ENCODE measurements at places on chromosomes 1 and 21.

GRCh38 chr1:161069241-161069640 lies 450 bp downstream of the ARHGAP30 start:
- H3K27ac ChIP-seq, result peak overlapping the region; percentile 99
- H3K27me3 ChIP-seq, result no peaks in the 10 kb centered on the region
- no peak for DNase-seq

DNA sequence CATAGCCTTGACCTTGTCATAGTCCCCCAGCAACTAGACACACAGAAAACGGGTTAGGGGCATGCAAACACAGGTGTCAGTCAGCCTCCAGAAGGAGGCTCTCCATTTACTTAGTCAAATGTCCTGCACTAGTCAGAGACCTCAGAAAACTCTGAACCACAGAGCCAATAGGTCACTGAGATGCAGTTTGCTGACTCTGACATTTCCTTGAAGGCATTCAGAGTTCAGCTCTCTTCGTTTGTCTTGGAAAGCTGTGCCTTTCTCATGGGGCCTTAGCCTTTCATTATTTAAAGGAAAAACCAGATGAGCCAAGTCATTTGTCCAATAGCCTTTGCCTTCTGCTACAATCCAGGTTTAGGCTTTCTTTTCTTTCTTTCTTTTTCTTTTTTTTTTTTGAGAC lies 3.5 kb downstream of the OLFML2B start:
- no peak overlapping the region for H3K27ac ChIP-seq
- peaks cover 22% of the 10 kb centered on the region for H3K27me3 ChIP-seq
- no peak overlapping the region for H3K4me3 ChIP-seq

- peaks cover 4% of the 10 kb centered on the region for H3K4me1 ChIP-seq
- DNase-seq, result no peak
- no peak overlapping the region for H3K27ac ChIP-seq
Measured at GRCh38 chr1:41349361-41350054, 11.7 kb upstream of the FOXO6 start.

DNA sequence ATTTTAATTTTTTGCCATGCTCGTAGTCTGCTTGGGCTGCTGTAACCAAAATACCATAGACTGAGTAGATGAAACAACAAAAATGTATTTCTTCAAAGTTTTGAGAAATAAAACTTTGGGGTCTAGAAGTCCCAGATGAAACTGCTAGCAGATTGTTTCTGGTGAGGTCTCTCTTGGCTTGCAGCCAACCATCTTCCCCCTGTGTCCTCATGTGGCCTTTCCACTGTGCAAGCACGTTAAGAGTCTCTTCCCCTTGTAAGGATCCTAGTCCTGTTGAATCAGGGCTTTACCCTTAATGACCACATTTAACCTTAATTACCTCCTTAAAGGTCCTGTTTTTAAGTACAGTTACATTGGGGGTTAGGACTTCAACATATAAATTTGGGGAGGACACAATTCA lies 86.6 kb downstream of the PTBP2 start:
- H3K4me3 ChIP-seq, result no peak overlapping the region
- H3K36me3 ChIP-seq, result peaks cover 30% of the 10 kb centered on the region
- no peak overlapping the region for H3K27ac ChIP-seq
- no peak for DNase-seq
- H3K4me1 ChIP-seq, result no peaks in the 10 kb centered on the region
- no peaks in the 10 kb centered on the region for H3K27me3 ChIP-seq

DNA sequence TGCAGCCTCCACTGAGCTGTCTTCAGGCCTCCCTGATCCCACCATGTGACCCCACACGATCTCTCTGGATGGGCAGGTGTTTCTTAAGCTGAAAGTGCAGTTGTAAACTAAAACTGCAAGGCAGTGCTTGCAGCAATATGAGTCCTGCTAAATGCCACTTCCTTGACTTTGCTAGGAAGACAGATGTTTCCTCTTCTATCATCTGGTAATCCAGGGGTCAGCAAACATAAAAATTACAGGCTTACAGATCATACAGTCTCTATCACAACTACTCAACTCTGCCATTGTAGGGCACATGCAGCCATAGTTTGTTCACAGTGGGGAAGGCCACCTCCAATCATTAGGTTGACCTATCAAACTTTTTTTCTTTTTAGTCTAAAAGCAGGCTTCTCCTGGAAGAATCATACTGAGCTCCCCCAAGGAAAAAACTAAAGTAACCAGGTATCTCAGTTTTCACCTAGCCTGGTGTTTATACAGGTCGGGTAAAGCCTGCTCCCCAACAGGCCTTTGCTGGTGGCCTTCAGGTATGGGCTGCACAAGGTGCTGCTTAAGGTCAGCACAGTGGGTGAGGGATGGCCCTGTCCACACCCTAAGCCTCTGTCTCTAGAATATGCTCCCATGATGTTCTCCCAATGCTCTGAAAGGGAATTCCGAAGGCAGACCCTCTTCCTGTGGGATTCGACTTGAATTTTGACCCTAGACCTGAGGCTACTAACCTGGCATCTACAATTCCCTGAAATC lies 10.8 kb downstream of the ABCA4 start:
- no peaks in the 10 kb centered on the region for H3K4me1 ChIP-seq
- H3K4me3 ChIP-seq, result no peak overlapping the region
- no peak for DNase-seq
- no peak overlapping the region for H3K27ac ChIP-seq
- no peaks in the 10 kb centered on the region for H3K36me3 ChIP-seq

DNA sequence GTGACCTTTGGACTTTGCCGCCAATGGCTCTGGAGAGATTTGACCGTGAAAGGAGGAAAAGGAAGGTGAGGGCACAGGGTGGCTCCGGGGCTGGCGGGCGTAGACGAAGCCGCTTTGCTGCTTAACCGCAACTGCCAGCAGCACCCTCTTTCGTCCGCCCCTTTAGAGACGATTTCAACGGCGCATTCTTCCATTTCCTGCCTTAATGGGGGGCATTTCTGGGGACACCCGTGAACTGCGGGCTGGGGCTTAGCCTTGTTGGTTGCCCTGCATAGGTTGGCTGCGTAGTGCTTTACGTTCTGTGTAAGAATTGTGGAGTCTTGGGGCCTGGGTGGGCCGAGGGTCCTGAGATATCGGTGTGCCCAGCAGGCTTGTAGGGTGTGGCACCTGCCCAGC lies 6.7 kb upstream of the NPHP4 start:
- H3K27ac ChIP-seq, result no peak overlapping the region
- H3K4me3 ChIP-seq, result no peak overlapping the region
- no peaks in the 10 kb centered on the region for H3K27me3 ChIP-seq
- peaks cover 25% of the 10 kb centered on the region for H3K4me1 ChIP-seq
- peaks cover 5% of the 10 kb centered on the region for H3K36me3 ChIP-seq
- no peak for DNase-seq

DNA sequence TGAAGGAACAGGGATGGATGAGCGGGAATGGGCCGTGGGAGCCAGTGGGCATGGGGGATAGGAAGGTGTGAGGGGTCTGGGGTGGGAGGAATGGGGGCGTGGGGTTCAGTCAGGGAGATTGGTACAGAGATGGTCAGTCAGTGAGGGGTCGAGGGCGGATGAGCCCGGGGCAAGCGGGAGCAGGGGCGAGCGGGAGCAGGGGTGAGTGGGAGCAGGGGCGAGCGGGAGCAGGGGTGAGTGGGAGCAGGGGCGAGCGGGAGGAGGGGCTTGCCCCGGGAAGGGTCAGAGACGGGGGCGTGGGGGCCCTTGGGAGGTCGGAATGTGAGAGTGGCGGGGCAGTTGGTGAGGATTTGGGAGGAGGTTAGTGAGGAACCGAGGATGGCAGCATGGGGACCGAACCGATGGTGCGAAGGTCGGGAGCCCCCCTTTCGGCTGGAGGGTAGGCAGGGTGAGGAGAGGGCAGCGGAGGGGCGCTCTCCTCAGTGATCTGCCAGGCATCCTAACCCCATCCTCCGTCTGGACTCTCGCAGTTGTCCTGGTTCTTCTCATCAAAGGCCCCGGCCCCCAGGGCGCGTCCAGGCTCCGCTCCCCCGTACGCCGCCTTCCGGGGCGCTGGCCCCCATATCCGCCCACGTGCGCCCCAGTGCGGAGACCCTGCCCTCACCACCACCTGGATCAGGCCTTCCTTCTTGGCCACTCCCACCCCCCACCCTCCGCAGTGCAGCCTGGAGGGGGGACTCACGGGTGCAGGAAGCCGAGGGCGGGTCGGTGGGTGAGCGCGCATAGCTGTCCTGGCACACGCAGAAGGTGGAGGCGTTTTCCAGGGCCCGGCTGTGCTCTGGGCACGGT lies 11.2 kb downstream of the EPHA10 start:
- no peak overlapping the region for H3K27ac ChIP-seq
- peaks cover 37% of the 10 kb centered on the region for H3K27me3 ChIP-seq
- H3K36me3 ChIP-seq, result no peaks in the 10 kb centered on the region
- peak overlapping the region; percentile 68 for H3K4me3 ChIP-seq
- no peak for DNase-seq
- peaks cover 8% of the 10 kb centered on the region for H3K4me1 ChIP-seq
